ENCODE measurements at places on chromosomes 12 and 14. TPM values are rescaled to one million over a fixed set of nuclear protein-coding genes. Genes with fewer than 3 reads are reported as not detected.

Gene C12orf76
- total RNA-seq: 5.7 TPM

Gene GALNT8
- 0.94 TPM for total RNA-seq

GRCh38 chr12:93101367-93101766 is 172.3 kb upstream of the EEA1 start:
- DNase-seq: no peak

GRCh38 chr14:26605602-26606001 is 7.8 kb upstream of the NOVA1 start:
- DNase-seq: no peak

GRCh38 chr14:54058505-54058904 is 101.9 kb upstream of the BMP4 start:
- no peak for DNase-seq

DNA sequence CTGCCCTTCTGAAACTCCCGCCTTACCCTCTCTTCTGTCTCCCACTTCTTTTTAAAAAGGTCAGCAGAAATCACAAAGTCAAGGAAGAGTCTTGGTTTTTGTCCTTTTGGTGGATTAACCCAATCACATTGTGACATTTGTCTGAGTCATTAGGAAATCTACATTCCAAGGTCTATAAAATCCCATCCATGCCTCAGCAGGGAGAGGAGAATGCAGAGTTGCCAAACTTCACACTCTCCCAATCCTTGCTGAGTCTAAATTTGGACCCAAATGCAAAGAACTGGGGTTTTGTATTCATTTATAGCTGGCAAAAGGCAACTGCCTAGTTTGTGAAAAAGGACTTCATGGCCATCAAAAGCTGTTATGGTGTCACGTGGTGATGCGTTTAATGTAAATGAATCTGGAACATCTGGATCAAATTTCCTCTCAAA is 67.9 kb downstream of the TMEM30B start:
- DNase-seq: no peak

DNA sequence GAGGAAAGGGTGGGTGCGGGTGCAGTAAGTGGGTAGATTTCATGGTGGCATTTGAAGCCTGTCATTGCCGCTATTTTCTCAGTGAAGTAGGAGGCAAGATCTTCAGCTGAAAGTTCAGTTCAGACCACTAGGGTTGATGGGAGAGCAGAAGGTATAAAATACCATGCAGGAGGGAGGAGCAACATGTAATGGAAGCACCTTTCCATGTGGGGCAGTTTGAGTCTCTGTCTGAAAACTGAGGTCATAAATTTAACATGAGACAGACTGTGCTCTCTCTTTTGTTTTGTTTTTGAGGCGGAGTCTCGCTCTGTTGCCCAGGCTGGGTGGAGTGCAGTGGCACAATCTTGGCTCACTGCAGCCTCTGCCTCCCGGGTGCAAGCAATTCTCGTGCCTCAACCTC is 22.7 kb downstream of the LRRC74A start:
- no peak for DNase-seq

GRCh38 chr14:22200977-22201605 is 387.9 kb downstream of the DAD1 start:
- no peak for DNase-seq

DNA sequence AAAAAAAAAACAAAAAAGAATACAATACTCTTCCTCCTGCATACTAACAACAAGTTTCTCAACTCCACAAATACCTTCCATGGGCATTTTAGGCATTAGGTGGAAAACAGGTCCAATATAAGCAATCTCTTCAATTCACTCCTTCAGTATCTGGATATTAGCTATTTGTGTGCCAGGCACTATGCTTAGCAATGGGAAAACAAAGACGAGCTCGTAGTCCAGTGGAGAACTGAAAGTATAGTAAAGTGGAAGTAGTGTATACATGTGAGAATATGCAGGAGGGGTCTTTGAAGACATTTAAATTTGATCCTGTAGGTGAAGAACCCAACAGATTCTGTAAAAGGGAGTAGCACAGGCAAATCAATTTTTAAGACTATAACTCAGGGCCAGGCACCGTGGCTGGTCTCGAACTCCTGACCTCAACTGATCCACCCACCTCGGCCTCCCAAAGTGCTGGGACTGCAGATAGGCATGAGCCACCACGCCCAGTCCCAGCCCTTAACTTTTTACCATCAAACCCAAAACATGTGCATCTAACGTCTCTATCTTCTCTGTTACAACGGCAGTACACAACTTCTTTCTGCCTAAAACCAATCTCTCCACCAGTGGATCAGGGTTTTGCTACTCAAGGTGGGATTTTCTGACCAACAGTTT is 10.6 kb downstream of the HECTD1 start:
- no peak for DNase-seq

- DNase-seq: no peak
Observed at GRCh38 chr12:121748218-121748570, 35.6 kb downstream of the TMEM120B start.

DNA sequence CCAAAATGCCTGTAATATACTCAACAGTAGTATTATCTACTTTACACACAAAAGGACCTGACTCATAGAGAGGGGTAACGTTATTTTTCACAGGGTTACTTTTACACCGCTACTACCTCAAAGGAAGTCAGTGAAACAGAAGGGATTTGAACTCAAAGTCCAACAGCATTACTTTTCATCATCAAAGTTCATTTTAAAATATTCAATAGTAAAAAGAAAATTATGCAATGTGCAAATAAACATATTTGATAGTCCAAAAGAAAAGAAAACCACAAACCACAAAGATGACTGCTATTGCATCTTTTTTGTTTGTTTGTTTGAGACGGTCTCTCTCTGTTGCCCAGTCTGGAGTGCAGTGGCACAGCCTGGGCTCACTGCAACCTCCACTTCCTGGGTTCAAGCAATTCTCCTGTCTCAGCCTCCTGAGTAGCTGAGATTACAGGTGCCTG is 15.5 kb downstream of the KIF21A start:
- DNase-seq: no peak

- DNase-seq: no peak
Observed at GRCh38 chr12:52663420-52663819, 11.4 kb upstream of the KRT2 start.

DNA sequence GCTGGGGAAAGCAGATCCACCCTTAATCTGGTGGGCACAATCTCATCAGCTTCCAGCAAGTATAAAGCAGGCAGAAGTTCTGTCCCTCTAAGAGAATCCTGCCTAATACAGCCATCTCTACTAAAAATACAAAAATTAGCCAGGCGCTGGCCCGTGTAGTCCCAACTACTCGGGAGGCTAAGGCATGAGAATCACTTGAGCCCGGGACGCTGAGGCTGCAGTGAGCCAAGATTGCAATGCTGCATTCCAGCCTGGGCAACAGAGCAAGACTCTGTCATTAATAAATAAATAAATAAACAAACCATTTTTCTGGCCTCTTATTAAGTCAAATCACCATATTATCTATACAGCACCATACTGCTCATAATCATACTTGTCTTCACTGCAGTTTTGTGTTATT is 111.2 kb downstream of the MED13L start:
- DNase-seq: no peak

- no peak for DNase-seq
Observed at GRCh38 chr12:28092396-28092795, 97.9 kb upstream of the CCDC91 start.

Gene CISTR
- total RNA-seq: 1.4 TPM

Gene KHNYN
- 16.9 TPM for total RNA-seq

GRCh38 chr14:105177082-105177481 is 4.0 kb downstream of the NUDT14 start:
- no peak for DNase-seq

- no peak for DNase-seq
Observed at GRCh38 chr12:32402946-32403345, 3.6 kb downstream of the FGD4 start.

DNA sequence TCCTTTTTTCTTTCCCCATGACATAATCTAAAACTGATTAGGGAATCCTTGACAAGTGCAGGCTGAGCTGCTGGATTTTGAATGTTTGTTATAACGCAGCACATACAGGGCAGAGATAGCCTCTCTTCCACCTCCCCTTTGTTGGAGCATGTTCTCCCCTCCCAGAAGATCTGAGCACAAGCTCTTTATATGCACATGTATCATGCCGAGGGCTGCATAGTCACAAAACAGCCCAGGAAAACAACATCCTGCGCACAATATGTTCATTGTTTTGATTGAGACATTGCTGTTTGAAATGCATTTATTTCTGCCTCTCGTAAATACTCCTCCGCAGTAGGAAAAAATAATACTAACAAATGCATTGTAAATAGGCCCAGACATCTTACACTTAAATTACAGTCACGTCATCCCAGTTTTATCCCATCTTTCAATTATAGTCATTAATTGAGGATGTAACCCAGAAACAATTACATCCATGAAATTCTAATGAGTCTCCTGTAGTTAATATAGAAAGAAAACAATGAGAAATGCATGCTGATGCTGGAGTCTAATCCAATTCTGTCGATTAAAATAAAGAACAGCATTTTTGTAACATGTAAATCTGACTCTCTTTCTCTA is 401.8 kb downstream of the BTG1 start:
- DNase-seq: no peak

Gene ARHGAP5
- 277 TPM for total RNA-seq

Gene ADAM20
- total RNA-seq: 0.21 TPM

DNA sequence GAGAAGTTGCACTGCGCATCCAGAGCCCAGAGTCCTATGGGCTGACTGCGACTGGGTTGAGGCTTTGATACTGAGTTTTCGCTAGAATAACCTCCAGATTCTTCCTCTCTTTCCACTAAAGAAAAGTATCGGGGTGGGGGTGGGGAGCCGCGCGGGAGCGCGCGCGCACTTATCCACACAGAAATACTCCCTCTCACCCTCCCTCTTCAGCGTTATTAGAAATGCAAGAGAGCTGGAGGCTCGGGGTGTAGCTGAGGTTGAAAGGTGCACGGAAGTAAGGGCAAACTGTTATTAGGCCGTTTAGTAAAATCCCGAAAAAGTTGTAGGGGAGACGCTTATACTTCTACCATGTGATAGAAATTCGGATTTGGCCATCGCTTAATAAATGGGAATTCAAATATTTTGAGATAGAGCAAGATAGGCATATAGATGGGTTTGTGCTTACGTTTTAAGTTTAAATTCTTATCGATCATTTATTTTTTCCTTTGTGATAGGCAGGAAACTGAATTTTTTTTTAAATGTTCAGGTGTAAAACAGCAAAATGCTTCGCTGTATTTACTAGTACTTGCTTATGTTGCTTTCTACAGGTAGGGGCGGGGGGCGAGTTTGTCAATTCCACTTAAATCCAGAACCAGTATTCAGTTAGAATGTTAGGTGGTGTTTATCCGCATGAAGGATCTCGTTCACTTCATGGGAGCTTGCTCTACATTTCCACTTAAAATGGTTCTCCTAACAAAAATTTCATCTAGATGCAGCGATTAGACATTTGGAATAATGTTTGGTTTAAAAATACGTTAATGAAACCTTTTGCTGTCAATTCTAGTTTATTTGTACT is 1.1 kb downstream of the ARHGAP5 start:
- peak; percentile 36 for DNase-seq

- no peak for DNase-seq
Observed at GRCh38 chr14:67852926-67853604, 33.5 kb downstream of the RAD51B start.

Gene PPFIBP1
- total RNA-seq: 277 TPM

- no peak for DNase-seq
Observed at GRCh38 chr14:96284430-96284829, 28.4 kb downstream of the BDKRB1 start.

- DNase-seq: no peak
Observed at GRCh38 chr14:21096978-21097635, 1.3 kb downstream of the ZNF219 start.

Gene ALDH1L2
- 0.81 TPM for total RNA-seq

- DNase-seq: no peak
Observed at GRCh38 chr12:89421092-89421835, 69.0 kb upstream of the DUSP6 start.

- DNase-seq: no peak
Observed at GRCh38 chr12:1920436-1920835, 2.0 kb upstream of the CACNA2D4 start.

GRCh38 chr14:61836807-61837206 is 74.6 kb downstream of the SNAPC1 start:
- DNase-seq: no peak

GRCh38 chr12:131737150-131737827 is 26.4 kb downstream of the SFSWAP start:
- no peak for DNase-seq

GRCh38 chr12:20057398-20057797 is 310.9 kb upstream of the PDE3A start:
- DNase-seq: no peak

- no peak for DNase-seq
Observed at GRCh38 chr14:86430853-86431252, 900.9 kb downstream of the FLRT2 start.

DNA sequence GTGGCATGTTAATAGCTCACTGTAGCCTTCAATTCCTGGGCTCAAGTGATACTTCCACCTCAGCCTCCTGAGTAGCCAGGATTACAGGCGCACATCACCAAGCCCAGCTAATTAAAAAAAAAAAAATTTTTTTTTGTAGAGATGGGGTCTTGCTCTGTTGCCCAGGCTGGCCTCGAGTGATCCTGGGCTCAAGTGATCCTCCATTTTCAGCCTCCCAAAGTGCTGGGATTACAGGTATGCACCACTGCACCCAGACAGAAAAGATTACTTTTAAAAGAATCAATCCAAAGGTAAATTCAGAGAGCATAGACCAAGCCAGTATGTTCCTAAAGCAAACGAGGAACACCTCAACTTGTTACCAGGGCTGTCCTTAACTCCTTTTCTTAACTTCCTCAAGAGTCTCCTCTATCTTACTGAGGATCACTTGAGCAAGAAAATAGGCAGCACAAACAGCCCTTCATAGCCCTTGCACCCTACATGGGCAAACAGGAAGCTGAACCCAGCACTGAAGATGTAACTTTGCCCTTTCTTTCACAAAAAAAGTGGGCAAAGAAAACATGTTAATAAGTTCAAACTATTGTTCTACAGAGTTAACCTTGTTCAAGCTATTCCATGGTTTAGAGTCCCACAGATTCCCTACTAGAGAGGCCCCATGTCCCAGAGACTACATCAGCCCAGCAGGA is 11.3 kb downstream of the CS start:
- DNase-seq: no peak

All from heart left ventricle (tissue), 16 donors.